ENCODE measurements at places on chromosomes 13 and 19.

DNA sequence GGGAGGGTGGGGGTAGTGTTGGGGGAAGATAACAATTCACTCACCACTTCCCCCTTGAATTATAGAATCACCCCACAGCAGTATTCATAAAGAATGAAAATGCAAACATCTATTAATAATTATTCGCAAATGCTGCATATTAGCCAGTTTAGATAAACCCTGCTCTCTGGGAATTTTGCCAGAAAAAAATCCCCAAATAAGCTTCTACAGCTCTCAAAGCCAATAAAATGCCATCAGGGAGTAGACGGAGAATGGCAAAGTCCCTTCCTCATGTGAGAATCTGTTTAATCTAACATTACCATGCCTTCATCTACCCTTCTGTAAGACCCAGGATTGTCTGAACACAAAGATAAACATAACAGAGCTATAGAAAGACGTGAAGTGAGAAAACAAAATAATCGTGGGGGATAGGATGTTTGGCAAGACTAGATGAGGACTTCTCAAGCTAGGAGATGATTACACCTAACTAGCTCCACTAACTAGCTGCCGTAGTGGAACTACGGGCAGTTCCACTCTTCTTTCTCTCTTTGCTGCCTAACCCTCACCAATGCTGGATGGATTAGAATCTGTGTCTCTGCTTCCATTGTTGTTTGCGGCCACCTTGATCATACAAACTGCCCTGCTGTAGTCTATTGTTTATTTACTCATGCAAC, 32.4 kb upstream of the CACNA1A start:
- peak; percentile 40 for DNase-seq

DNA sequence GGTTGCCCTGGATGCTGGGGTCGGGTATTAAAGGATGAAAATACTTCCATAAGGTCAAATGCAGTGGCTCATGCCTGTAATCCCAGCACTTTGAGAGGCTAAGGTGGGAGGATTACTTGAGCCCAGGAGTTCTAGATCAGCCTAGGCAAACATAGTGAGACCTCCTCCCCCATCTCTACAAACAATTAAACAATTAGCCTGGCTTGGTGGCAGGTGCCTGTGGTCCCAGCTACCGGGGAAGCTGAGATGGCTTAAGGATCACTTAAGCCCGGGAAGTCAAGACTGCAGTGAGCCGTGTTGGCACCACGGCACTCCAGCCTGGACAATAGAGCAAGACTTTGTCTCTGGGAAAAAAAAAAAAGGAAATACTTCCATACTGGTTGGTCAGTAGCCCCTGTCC, 1.5 kb downstream of the KLK11 start:
- DNase-seq = no peak

- no peak for DNase-seq
These were observed 409.4 kb downstream of the IRS2 start for GRCh38 chr13:109376936-109377335.

DNA sequence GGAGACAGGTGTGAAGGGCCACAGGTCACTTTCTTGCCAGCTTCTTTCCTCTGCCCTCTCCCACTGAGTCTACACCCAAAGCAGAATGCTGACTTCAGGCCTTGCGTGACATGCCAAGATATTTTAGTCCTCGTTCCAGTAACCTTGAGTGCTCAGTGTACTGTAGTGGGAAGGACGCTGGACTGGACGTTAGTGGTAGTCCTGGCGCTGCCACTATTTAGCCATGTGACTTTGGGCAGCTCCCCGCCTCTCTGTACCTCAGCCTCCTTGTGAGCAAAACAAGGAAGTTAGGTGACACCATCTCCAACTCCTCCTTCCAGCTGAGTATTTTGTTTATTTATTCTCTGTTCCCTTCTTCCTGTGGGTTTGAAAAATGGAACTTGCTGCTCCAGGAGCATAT, 86.1 kb downstream of the FRY start:
- no peak for DNase-seq

GRCh38 chr13:73879346-73880015, 254.7 kb downstream of the KLF12 start:
- DNase-seq = peak; percentile 54

DNA sequence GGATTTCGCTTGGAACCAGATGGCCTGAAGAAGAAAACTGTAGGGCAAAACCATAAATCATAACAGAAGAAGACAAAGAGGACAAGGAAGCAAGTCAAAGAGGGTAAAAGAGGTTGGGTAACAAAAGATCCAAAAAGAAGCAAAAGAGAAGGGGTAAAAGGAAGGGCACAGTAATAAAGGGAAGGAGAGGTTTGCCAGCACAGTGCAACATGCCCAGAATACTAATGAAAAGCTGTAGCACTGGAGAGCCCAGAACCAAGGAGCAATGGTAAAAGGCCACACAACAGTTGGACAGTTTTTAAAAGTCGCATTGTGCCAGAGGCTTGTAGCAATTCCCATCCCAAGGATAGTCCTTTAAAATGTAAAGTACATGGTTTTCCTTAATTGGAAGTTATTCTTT, 506.6 kb downstream of the PCDH9 start:
- DNase-seq = no peak

DNA sequence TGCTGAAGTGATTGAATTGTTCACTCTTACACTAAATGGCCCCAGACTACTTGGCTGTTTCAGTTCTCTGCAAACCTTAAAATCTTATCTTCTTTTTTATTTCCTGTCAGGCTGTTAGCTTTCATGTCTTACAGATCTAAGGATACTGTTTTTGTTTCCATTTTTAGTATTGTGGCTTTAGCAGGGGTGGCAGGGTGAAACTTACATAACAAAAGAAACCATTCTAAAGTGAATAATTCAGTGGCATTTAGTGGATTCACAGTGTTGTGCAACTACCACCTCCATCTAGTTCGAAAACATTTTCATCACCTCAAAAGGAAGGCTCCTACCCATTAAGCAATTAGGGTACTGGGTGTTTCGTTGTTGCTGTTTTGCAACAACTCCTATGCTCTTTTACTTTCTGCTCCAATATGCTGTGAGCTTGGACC, 19.8 kb downstream of the TMEM272 start:
- no peak for DNase-seq

GRCh38 chr13:24004971-24005370, 107.7 kb upstream of the C1QTNF9B start:
- DNase-seq = no peak

DNA sequence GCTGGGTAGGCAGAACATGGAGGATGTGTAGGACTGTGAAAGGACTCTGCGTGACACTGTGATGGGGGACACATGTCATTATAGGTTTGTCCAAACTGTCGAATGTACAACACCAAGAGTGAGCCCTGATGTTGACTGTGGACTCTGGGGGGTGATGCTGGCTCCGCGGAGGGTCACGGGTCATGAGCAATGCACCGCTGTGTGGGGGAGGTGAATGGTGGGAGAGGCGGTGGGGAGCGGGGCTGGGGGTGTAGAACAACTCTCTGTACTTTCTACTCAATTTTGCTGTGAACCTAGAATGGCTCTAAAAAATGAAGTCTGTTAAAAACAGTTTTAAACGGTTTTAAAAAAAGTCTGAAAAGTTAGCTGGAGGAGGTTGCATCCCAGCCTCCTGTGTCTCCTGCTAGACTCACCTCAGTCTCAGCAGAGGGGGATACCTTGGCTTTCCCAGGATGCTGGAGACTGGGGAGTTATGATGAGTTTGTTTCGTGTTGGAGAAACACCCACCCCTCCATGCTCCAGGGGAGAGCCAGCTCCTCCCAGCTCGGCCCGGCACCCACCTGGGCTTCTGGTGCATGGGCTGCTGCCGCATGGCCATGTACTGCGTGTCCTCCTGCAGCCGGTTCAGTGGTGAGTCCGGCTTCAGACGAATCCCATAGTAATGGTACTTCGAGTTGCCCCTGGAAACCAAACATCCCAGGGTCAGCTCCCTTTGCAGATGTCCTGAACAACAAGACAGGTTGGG, 34.7 kb upstream of the RANBP3 start:
- no peak for DNase-seq

DNA sequence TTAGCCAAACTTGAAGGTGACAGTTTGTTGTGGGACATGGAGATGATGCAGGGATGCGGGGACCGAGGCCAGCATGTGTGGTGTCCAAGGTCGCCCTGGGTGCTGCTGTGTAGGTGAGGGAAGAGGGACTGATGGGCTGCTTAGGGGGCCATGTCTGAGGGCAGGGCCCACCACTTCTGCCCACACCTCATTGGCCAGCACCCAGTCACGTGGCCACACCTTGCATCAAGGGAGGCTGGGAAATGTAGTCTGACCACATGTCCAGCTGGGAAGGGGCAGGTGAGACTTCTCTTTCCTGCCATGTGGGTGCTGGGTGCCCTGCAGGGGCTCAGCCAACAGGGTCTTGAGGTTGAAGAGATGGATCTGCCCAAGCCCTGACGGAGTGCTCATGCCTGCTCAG, 88.9 kb downstream of the KDM4B start:
- peak; percentile 41 for DNase-seq

- DNase-seq = peak; percentile 84
These were observed 93.9 kb downstream of the COL4A2 start for GRCh38 chr13:110400786-110401533.

- peak; percentile 34 for DNase-seq
These were observed 208.0 kb downstream of the DLEU7 start for GRCh38 chr13:50635504-50635903.

GRCh38 chr19:12721656-12722565, 1.8 kb downstream of the TNPO2 start:
- DNase-seq = peak; percentile 88

GRCh38 chr13:80755910-80756309, 415.0 kb upstream of the SPRY2 start:
- peak; percentile 45 for DNase-seq

- peak; percentile 73 for DNase-seq
These were observed 4.2 kb downstream of the LTBP4 start for GRCh38 chr19:40605216-40605971.

DNA sequence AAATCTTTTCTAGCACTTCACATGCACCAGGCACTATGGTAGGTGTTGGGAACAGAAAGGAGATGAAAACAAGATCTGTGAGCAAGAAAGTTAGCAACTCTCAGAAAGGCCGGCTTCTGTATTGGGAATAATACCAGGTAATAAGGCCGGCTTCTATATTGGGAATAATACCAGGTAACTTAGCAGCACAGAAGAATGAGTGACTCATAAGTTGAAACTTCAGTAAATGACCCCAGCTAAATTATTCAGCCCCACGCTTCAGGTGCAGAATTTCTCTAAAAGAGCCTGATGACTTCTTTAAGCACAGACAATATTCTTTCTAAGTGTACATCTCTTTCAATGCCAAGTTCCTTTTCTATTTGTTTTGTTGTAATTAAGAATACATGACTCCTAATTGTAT, 151.3 kb downstream of the MYO16 start:
- DNase-seq = no peak

DNA sequence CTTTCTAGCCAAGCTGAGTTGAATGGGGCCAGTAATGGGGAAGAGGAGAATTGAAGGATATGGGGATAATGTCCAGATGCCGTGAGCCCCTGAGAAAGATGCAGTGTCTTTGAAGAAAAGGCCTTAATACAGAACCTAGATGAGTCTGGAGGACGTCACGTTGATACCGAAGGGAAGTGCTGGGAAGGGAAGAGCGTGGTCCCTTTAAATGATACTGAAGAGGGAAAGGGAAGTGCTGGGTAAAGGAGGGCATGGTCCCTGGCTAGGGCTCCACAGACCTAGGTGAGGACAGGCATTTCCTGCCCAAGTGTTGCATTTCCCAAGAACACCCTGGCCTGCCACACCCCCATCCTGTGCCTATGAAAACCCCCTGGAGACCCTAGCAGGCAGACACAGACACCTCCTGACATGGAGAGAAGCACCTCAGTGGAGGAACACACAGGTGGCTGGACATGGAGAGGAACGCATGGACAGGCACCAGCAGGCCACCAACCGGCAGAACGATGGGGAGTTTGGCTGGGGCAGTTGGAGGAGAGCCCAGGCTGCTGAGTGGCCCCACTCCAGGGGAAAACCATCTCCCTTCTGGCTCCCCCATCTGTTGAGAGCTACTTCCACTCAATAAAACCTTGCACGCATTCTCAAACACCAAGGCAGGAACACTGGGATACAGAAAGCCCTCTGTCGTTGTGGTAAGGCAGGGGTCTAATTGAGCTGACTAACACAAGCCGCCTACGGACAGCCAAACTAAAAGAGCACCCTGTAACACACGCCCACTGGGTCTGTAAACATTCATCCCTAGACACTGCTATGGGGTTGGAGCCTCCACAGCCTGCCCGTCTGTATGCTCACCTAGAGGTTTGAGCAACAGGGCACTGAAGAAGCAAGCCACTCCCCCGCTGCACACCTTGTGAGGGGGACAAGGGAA, 34.9 kb upstream of the POMP start:
- DNase-seq = no peak
